Posterior cingulate gyrus (tissue), 11 donors: ENCODE measurements at places on chromosomes 6 and 20.

DNA sequence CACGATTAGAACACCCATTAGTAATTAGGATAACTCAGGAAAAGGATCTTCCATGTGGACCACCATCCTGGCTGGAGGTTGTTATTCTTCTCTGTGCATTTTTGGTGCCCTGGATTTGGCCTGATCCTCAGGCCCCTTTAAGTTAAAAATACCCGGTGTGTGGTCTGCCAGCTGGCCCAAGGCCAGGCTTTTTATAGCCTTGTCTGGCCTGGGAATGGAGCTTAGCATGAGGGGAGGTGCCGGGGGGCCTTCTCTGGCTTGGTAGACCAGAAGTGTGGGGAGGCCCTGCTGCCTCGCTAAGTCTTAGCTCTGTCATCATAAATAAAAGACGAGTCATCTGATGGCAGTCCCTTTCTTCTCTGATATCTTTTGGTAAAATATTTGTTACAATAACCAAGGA is 71.4 kb downstream of the ARID1B start:
- no peak for DNase-seq

DNA sequence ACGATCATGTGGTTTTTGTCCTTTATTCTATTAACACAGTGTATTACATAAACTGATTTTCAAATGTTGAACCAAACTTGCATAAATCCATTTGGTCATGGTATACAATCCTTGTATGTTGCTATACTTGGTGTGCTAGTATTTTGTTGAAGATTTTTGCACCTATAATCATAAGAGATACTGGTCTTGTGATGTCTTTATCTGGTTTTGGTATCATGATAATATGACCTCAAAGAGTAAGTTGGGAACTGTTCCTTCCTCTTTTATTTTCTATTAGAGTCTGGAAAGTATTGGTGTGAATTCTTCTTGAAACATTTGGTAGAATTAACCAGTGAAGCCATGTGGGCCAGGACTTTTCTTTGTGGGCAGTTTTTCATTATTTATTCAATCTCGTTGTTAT is 65.3 kb downstream of the TRPC4AP start:
- no peak for DNase-seq

DNA sequence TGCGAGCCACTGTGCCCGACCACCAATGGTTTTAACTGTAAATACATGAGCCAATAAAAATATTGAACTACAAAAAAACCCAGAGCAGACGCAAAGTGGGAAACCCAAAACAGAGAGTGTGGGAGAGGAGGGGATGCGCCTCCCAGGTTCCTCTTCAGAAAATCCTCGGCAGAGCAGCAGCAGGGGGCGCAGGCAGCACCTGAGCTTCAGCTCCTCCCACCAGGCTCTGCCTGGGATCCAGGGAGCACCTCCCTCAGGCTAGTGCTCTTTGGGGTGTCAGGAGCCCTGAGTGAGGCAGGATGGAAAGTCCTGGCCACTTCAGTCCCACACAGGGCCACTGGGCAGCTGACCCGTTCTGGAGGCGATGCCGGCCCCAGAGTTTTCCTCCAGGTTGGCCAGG is 536.9 kb upstream of the CDH4 start:
- DNase-seq = no peak

DNA sequence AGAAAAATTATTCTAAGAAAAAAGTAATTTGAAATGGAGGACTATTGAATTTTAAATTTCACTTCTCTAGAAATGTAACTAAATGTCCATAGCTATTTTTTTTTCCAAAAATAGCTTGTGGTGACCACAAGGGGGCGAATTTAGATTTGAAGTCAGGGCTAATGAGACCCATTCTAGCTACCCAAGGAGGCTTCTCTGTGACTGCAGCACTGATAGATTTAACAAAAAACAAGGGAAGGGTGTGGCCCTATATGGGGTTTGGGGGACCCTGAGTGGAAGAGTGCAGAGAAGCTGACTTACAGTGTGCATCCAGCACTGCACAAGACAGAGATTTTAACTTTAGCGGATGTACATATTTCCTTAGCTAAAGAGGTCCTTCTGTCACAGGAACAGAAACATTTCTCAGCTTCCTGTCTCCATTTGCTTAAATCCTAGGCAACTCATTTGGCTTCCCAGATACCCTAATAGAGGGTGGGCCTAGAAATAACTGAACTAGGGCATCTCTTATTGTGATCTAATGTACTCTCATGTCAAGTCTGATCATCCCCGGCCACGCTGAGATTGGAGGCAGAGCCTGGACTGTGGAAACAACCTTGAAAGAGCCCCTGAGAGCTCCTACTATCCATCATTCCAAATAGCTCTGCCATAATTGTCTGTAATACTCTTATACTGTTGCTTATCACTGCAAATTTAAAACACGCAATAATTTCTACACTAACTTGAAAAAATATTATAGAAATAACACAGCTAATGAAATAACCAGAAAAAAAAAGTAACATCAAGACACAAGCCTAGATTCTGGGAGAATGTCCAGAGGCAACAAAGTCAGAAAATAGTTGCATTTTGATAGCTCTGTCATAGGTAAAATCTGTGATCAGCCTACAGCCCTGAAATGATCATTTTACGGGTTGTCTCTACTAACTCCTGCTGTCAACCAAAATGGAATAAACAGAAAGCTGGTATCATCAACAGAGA is 93.6 kb downstream of the SNAP91 start:
- no peak for DNase-seq

- no peak for DNase-seq
Observed at GRCh38 chr6:87174078-87174579, 18.8 kb downstream of the ZNF292 start.

DNA sequence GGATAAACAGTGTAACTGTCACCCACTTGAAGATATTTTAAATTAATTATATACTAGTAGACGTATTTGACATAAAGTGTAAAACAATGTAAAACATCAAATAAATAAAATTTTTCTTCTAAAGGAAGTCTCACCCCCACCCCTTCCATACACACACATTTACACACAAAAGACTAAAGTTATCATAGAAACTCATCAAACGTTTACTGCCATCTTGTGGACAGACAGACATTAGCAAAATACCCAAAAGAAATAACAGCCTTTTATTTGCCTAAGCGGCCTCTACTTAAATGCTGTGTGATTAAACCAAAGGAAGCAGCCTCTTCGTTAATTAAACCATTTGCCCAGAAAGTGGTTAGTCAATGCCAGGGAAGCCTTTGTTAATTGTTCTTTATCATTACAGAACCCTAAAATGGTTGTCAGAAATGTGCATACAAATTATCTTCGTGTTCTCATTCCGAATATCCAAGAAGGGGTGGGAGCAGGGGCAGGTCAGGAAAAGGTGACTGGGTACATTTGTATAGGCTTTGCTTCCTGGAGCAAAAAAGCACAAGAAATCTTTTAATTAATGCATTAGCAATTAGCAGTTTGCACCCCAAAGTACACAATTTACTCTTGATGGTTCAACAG is 176.2 kb upstream of the SASH1 start:
- DNase-seq = no peak

- peak; percentile 65 for DNase-seq
Observed at GRCh38 chr6:170157567-170158218, 133.2 kb downstream of the DLL1 start.

DNA sequence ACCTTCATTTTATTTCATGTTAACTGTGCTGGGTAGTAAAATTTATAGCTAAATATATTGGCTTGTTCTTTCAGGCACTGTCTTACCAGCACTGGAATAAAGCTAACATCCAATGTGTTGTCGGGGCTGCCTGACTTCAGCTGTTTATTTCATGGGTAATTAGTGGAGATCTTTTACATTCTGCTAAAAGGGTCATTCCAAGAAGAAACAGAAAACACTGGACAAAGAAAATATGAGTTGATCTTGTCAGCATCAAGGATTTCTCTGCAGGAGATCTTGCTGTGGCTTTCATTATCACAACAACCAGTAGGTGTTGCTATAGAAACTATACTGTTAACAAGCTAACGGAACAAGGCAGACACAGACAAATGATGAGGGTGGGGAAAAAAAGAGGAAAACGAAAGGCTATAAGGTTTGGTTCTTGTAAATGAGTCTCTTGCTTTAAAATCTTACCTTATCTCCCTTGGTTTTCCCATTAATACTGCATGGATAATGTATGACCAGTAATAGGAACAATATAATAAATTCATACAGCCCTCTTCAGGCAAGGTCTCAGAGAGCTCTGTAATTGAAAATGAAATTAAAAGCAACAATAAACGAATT is 206.8 kb downstream of the SIM1 start:
- DNase-seq = no peak

DNA sequence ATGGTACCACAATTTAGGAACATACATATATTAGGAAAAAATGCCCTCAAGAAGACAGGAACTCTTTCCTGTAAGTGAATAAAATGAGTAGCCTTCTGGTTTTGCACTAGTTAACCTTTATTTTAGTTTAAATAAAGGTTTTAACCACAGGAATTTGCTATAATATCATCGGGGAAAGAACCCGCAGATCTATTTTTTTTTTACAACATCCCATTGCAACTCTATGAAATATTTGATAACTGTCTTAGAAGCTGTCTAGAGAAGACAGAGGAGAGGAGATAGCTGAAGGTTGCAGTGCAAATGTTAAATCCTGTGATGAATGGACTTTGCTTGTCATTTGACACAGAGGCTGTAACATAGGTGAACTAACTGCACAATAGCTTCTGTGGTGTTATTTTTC is 69.5 kb downstream of the TINAG start:
- no peak for DNase-seq

GRCh38 chr20:50381771-50382593 is 128.2 kb upstream of the PTPN1 start:
- no peak for DNase-seq

- peak; percentile 27 for DNase-seq
Observed at GRCh38 chr6:44044154-44044539, 83.1 kb downstream of the MRPL14 start.

DNA sequence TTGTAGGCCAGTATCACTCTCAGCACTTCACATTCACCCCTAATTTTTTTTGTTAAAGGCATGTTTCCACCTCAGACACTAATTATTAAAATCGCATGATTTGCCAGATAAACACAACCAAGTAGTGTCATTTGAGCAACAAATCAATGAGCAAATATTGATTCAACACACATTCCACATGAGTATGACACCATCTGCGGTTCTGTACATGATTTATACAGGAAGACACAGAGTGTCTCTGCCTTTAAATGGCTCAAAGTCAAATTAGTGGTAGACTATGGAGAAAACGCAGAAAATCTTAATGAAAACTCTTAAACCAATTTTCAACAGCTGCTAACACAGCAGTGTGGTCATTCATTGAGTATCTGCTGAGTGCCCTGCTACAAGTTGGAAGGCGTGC is 300.2 kb downstream of the SOX4 start:
- DNase-seq = no peak

DNA sequence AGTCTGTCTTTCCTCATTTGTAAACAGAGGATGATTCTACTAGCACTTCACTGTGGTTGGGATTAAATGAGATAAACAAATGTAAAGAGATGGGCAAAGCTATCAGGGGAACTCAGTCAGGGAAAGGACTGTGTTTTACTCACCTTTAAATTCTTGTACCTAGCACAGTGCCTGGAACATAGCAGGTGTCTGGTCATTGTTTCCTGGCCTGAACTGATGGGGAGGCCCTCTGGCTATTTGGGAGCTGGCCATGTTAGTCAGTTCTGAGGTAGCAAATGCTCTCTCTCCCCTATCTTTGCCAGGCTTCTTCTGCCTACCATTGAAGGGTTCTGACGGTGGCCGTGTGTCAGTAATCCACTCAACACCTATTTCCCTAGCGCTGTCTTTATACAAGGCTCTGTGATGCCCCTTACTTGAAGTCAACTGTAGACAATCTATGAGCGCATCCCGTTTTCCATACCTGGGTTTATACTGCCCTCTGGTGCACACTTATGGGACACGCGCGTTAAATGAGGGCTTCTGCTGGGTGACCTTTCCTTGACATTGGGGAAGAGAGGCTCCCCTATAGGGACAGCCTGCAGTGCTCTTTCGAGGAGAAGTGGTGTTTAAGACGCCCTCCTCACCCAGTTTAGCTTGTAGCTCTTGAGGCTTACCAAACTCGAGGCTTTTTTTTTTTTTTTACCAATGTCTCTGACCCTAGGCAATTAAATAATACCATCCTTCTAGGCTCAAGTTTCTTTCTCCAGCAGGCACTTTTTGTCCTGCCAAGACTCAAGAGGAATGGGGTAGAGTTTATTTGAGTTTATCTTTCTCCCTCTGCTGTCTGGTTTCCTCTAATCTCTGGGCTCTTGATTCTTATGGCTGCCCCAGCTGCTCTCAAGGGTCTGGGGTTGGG is 4.0 kb upstream of the SPATS1 start:
- peak; percentile 66 for DNase-seq

GRCh38 chr6:18501663-18502013 is 114.5 kb downstream of the RNF144B start:
- DNase-seq = no peak

DNA sequence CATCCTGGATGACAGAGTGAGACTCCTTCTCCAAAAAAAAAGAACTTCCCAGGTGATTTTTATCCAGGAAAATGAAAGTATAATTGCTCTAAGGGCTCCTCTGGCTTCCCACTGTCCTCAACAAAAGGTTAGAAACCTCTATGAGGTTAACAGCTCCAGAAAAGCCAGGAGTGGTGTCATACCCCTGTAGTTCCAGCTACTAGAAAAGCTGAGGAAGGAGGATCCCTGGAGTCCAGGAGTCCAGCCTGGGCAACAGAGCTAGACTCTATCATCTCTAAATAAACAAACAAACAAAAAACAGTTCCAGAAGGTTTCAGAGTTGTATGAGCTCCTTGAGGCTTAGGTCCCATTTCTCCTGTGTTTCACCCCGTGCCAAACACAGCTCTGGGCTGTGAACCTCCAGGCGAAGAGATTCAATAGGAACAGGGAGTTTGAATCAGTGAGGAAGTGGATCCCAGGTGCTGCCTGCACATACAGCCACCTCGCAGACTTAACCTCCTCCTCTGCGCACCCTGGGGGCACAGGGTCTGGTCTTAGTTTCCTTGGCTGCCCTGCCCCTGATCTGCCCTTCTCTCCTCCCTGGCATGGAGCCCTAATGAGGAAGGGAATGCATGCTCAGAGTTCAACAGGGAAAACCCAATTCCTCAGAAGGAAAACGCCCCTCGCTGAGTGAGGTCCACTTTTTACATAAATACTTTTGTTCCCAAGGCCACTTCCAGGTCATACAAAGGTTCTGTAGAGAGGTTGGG is 31.0 kb downstream of the ZC3H12D start:
- no peak for DNase-seq

DNA sequence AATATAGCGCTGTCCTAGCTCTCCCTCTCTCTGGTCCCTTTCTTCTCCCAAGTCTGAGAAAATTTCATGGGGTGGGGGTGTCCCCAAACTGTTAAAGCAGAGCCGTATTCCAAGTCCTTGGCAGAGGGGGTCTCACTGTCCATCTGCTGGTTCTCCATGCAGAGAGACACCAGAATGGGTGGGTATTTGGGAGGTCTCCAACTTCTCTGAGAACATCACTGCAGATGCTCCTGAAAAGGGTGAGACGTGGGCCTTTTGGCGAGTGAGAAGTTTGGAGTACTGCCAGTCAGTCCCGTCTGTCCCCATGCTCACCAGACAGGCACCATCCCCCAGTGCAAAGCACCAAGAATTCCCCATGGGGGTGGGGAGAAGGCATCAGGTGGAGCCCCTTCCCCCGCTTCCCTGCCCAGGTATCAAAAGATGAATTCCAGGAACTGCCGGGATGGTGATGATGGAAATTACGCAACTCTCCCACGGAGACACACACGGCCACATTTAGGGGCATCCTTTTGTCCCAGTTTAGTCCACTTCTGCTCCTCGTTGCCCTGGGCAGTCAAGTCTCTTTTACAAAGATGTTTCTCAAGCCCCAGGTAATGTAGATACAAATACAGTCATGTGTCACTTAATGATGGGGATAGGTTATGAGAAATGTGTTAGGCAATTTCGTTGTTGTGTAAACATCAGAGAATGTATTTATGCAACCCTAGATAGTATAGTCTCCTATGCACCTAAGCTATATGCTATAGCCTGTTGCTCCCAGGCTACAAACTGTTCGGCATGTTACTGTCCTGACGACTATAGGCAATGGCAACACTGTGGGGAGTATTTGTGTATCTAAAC is 73.4 kb upstream of the SRSF6 start:
- no peak for DNase-seq
